ENCODE measurements at places on chromosomes 6 and 20.
A peak's percentile ranks its signal among the peaks of the same experiment; 100 is the strongest.

- no peak for ATAC-seq
These were observed 113.5 kb upstream of the SGK1 start for GRCh38 chr6:134431421-134431859.

GRCh38 chr6:92687278-92687677 is 732.1 kb downstream of the EPHA7 start:
- no peak for ATAC-seq

- ATAC-seq = no peak
These were observed 90.0 kb downstream of the CD2AP start for GRCh38 chr6:47567586-47567985.

- peak; percentile 45 for ATAC-seq
These were observed 5.5 kb downstream of the MANBAL start for GRCh38 chr20:37295001-37295400.

- ATAC-seq = no peak
These were observed 79.9 kb upstream of the NAA20 start for GRCh38 chr20:19937218-19937617.

- ATAC-seq = no peak
These were observed 82.8 kb downstream of the MAFB start for GRCh38 chr20:40606237-40606636.

GRCh38 chr20:19495905-19496703 is 262.0 kb upstream of the RIN2 start:
- ATAC-seq = no peak

GRCh38 chr6:44227148-44227793 is 3.9 kb downstream of the SLC29A1 start:
- no peak for ATAC-seq

DNA sequence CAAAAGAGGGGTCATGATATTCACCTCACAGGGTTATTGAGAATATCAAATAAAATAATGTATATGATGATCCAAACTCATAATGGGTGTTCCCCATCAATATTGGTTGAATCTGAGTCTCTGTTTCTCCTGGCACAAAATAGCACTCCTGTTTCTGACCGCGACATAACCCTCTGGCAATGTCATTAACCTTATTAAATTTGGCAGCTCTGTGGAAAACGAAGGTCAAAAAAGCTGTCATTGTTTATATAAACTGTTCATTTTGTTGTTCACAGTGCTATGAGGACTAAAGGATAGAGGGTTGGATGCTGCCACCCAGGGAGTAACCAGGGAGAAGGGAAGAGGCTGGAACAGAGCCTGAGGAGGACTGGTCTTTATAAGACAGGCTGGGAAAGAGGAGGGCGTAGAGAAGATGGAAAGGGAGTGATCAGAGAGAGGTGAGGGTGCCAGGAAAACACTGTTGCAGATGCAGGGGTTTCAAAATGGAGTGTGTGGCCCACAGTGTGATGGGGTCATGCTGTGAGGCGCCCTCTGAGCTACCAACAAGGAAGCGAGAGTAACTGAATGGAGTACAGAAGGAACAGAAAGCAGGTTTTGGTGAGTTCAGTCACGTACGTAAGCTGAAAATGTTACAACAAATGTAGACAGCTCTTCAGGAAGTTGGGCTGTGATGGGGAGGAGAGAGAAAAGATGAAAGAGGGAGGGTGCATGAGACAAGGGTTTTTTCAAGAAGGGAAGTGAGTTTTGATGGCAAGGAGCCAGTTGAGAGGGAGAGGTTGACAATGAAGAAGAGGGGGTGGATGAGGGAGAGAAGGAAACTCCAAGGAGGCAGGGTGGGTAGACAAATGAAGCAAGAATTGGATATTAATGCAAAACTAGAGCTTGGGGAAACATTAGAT is 251.6 kb upstream of the TAB2 start:
- ATAC-seq = peak; percentile 85

- no peak for ATAC-seq
These were observed 1.7 kb downstream of the LINC00237 start for GRCh38 chr20:21104466-21104761.

GRCh38 chr6:43699564-43700186 is 12.1 kb upstream of the MRPS18A start:
- no peak for ATAC-seq

GRCh38 chr6:514396-514978 is 122.9 kb downstream of the IRF4 start:
- ATAC-seq = no peak

DNA sequence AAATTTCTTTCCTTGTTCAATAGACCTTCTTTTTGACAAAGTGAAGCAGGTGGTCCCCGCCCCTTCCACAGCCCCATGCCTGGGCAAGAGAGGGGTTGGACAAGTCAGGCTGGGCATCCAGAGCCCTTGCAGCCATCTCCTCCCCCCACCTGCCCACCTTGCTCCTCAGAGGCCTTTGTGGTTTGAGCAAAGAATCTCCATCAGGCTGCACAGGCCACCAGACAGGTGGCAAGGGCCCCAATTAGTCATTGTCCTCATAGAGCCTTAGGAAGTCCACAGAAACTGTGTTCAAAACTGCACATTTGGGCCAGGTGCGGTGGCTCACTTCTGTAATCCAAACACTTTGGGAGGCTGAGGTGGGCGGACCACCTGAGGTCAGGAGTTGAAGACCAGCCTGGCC is 1.5 kb upstream of the MAPK13 start:
- ATAC-seq = no peak

- ATAC-seq = no peak
These were observed 14.8 kb downstream of the TP53RK start for GRCh38 chr20:46674253-46675083.

DNA sequence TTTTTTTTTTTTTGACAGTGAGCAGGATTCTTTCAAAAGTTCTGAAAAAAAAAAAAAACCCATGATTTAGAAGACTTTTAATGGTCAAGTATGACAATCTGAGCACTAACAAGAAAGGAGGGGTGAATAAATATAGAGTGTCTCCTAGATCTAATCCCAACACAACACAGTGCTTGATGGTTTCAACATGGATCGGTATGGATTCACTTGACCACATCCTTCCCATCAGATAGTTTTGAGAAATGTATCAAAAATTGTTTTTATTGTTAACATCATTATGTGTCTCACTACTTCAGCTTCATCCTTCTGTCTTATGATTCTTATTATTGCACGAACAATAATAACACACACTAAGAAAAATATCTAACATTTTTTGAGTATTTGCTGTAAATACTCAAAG is 21.0 kb downstream of the KIF13A start:
- ATAC-seq = no peak

- no peak for ATAC-seq
These were observed 19.8 kb downstream of the SDC4 start for GRCh38 chr20:45328451-45328850.

- ATAC-seq = no peak
These were observed 428.4 kb upstream of the PLCB4 start for GRCh38 chr20:8640461-8640860.

GRCh38 chr6:77650098-77650663 is 2.7 kb upstream of the MEI4 start:
- ATAC-seq = no peak

DNA sequence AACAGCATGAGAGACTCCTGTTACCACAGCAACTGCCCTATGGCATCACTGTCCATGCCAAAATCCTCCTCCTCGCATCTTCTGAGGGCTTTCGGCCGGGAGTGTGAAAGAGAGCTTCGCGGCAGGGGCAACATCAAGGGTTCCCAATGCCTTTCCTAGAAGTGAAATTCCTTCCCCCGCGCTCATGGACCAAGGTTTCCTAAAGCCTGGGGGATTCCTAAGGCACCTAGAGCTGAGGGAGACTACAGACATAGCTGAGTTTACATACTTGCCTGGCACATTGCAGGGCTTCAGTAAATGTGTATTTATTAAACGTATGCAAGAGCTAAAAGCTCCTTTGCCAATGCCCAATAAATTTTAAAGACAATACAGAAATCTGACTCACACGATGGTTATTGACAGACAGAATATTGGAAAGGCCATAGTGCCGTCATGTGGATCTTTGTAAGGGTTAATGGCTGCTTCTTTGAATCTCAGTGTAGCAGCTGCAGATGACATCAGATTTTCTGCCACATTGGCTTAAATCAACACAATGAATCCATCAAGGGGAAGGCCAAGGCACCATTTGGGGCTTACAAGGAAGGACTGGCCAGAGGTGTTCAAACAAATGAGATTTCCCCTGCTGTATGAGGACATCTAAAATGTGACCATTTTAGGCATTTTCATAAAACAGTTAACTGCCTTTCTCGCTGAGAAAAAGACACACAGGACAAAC is 281.2 kb upstream of the JARID2 start:
- no peak for ATAC-seq

GRCh38 chr6:1287103-1287591 is 24.8 kb upstream of the FOXQ1 start:
- ATAC-seq = no peak

DNA sequence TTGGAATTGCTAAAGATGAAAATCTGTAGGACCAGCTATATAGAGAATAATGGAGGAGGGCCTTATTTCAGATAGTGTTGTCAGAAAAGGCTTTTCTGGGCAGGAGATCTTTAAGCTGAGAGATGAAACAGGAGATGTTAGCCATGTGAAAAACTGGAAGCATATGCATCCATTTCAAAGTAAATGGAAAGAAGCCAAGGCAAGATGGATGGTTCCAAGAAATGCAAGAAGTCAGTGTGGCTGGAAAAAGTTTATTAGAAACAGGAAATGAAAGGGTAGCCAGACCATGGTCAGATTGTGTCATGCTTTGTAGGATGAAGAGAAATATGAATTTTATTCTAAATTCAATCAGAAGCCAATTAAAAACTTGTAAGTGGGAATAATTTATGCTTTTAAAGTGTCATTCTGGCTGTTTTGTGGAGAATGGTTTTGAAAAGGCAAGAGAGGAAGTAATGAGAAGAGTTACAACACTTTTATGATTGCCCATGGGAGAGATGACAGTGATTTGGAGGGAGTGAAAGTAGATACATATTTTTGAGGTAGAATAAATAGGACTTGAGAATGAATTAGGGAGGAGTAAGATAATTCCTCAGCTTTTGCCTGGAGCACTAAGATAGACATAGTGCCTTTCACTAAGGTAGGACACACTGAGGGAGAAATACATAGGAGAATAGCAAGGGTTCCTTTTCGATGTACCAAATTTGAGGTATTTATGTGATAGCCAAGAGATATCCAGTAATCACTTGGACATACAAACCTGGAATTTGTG is 620.1 kb downstream of the HTR1B start:
- ATAC-seq = no peak

- ATAC-seq = no peak
These were observed 56.5 kb downstream of the OR2J2 start for GRCh38 chr6:29227235-29227634.

Data from activated CD4-positive, CD25-positive, alpha-beta regulatory T cell treated with anti-CD3 and anti-CD28 coated beads, Interleukin-2, amount 50 U/mL, for 24 hours (primary cell).